ENCODE measurements at places on chromosomes 7 and 10.

- no peak for DNase-seq
Measured at GRCh38 chr7:100192969-100193368, 15.3 kb downstream of the STAG3 start.

GRCh38 chr10:35203745-35204144 is 77.1 kb downstream of the CREM start:
- DNase-seq = no peak

DNA sequence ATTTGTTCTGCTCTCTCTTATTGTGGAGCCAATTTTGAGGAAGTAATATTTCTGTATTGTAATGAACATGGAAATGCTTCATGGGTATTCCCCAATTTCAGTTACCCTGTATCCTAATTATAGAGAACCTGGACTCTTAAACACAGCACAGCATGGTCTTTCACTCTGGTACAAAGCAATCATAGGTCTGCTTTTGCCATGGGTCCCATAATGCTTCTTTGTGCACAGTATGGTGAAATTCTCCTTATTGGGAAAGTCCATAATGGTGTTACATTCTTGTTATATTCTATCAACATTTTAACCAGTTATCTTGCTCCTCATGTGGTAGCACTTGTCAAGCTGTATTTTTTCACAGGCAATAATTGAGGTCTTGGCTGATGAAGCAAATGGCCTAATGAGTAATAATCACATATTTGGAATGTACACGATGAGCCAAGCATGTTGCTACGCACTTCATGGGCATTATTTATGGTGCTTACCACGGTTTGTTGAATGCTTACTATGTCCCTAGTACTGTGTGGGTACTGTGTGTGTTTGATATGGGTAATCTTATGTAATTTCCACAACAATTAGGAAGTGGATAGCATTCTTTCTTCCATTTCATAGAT is 42.9 kb downstream of the PRKG1 start:
- DNase-seq = no peak

GRCh38 chr7:148697256-148698006 is 1.3 kb upstream of the CUL1 start:
- no peak for DNase-seq

DNA sequence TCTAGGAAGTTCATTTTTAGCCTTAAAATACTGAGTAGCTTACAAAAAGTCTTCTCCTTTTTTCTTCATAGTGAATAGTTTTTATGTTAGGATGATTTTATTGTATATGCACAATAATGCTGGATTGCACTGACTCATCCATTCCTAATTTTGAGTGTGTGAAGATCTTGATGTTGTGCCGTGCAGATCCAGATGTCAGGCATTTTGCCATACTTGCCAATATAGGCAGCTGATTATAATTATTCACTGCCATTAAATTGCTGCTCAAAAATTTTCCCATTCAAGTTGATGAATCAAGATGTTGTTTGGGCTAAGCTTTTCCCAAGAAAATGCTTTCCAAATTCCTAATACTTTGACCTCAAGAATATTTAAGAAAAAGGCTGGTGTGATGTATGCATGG is 218.3 kb downstream of the AHR start:
- DNase-seq = no peak

DNA sequence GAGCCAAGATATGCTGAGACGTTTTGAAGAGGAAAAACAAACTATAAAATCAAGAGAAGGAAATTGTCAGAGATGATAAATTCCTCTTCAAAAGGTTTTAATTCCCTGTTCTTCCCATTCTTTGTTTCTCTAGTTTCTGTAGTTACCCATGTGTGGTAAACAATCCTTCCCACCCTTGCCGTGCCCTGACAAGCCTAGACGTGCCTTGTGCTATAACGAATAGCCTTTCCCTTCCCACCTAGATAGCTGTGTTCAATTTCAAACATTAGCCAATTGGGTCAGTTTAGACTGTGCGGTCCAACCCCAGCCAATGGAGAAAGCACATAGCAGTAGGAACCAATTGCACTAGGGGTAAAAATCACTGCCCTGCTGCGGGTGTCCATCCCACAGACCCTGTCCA is 138.1 kb downstream of the RALA start:
- no peak for DNase-seq

- DNase-seq = peak; percentile 17
Measured at GRCh38 chr10:49761789-49762565, at the start of gene OGDHL. OGDHL (minus strand) TSS chr10:49762323; CDS start chr10:49758592, 3,731 bp downstream.

GRCh38 chr7:108099713-108100112 is 30.4 kb downstream of the LAMB4 start:
- DNase-seq = no peak

GRCh38 chr10:16735671-16736070 is 81.6 kb downstream of the RSU1 start:
- no peak for DNase-seq
